ENCODE measurements at places on chromosomes 13 and 19.

GRCh38 chr19:18704971-18705370 lies 21.5 kb downstream of the CRTC1 start:
- no peak for DNase-seq

GRCh38 chr13:51235186-51235585 lies 13.0 kb downstream of the FAM124A start:
- no peak for DNase-seq

DNA sequence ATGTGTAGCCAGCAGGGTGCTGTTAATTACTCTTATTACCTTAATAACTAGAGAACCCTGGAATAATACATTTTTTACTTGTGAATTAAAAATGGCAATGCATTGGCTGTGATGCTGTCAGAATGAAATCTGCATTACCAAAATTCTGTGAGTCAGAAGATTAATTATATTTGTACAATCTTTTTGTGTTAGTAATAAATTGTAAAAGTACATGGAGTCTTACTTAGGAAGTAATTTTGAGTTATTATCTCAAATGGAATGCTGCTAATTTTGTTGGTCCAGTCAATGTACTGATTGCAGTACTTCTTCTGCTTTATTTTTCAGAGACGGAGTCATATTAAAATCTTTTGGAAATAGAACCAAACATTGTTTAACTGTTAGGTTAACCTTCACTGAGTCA lies 152.0 kb upstream of the SLC10A2 start:
- no peak for DNase-seq

DNA sequence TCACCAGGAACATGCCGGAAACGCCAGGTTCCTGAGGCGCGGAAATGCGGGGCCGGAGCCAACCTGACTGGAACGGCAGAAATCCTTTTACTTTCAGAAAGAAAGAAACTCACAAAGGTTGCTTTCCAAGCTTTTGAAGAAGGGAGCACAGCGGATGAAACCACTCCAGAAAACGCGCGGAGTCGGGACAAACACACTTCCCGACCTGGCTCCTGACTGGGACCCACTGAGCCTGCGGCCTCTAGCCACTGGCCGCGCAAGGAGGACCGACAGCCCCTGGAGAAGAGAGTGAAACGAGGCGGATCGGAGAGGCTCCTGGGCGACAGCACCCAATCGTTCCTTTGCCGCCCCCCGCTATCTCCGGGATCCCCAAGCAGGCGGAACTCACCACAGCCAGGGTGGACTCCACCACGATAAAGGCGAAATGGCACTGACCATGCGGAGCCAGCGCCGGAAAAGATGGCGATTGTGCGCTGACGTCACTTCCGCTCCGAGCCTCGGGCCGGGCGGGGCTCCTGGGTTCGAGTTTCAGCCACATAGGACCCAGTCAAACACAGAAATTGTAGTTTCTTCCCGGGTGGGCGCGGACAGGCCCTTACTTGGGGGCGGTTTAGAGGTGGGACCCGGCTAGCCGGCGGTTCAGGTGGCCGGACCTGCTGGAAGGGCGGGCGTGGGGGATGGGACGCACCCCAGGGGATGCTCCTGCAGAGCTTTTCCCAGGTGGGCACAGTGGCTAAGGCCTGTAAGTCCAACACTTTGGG lies at the start of gene ZNF121:
ZNF121 (minus strand) TSS at position 432 of the 761 bp plus-strand sequence. CDS start 16,407 bp downstream, outside the sequence.
- peak; percentile 74 for DNase-seq

GRCh38 chr19:682678-683320 lies 6.6 kb downstream of the FSTL3 start:
- no peak for DNase-seq

- DNase-seq, result peak; percentile 49
These were observed at the start of gene NEK3 for GRCh38 chr13:52159159-52159982. TSS of gene NEK3 (minus strand) at chr13:52159597. CDS start at chr13:52156191, 3,406 bp downstream.
